RPMI7951 (cell line): ENCODE measurements at places on chromosomes 7 and 10.

GRCh38 chr10:49621561-49621960, 7.7 kb downstream of the CHAT start:
- DNase-seq: no peak

- DNase-seq: no peak
These were observed 25.3 kb downstream of the CCDC6 start for GRCh38 chr10:59880971-59881510.

DNA sequence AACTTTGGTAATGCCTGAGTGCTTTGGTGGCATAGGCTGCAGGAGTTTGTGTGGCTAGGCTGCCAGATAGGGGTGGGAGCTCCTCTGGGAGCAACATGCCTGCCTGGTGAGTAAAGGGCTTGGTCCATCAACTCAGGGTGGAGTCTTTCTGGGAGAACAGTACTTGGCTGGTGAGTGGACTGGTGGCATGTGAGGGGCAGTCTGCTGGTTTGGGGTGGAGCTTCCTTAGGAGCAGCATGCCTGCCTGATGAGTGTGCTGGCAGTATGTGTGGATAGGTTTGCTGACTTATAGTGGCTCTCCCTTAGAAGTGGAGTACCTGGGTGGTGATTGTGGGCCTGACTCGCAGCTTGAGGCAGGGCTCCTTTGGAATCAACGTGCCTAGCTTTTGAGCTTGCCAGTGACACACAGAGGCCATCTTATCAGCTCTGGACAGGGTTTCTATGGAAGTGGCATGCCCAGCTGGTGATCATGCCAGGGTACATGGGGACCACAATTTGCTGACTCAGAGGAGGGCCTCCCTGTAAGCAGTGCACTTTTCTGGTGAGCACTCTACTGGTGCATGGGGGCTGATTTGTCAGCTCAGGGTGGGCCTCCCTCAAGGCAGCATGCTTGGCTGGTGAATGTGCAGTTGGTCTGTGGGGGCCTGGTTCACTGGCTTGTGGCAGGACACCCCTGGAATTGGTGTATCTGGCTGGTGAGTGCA, 35.0 kb upstream of the SRI start:
- peak; percentile 34 for DNase-seq

DNA sequence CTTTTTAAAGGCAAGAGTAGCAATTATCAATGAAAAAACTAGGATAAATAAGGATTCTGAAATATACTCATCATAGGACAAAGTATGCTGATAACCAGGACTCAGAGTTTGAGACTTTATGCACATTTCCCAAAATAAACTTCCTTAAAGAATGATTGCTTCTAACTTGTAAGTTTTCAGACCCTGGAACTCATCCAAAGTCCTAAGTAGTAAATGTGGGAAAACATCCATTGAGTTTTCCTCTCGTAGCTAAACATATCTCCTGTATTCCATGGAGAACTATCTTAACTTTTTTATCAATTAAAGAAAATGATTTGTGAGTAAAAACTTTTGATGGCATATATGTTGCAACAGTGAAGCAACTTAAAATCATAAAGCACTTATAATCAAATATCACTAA, 285.2 kb upstream of the KLF6 start:
- no peak for DNase-seq

- DNase-seq: peak; percentile 39
These were observed 105.4 kb downstream of the ODAD2 start for GRCh38 chr10:27893358-27893954.

- DNase-seq: no peak
These were observed 16.0 kb downstream of the PPP1R9A start for GRCh38 chr7:94923412-94923811.

DNA sequence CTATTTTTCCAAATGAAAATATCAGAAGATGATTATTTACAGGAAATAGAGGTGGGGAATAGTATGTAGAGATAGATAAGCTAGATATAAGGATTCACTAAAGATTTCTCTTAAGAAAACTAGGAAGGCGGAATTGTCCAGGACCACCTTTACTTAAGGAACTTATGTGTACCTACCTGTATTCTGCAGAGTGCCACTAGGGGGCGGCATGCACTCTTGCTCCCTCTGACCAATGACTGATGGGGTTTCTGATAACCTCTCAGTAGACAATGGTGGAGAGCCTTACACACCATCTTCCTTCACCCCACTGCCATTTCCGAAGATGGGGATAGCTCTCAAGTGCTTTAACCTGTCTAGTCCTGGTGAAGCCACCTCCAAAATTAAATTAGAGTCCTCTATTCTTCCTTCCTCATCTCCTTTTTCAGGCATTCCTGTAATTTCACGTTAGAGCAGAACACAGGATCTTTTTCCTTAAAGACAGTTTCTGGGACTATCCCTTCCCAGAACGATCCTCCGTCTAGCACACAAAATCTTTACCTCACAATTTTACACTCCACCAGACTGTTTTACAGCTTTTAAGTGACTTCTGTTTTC, 453.1 kb downstream of the SORCS1 start:
- DNase-seq: peak; percentile 1
